ENCODE measurements at places on chromosomes 5 and 9.

- DNase-seq = no peak
These were observed 11.5 kb upstream of the ADGRV1 start for GRCh38 chr5:90547072-90547536.

DNA sequence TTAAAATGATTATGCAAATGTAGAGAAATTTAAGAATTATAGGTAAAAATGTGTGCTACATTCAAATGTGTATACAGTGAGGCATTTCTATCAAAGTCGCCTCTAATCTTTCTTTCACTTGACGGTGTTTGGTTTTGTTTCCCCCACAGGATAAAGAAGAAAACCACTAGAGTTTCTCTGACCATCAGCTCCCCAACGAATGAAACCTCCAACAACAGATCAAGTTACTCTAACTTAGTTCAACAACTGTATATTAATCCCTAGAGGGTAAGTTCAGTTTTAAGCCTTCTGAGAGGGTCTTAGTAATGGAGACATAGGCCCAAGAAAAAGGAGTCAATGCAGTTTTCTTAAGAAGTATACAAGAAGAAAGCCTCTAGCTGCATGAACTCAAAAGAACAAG, 11.5 kb upstream of the MYOT start:
- no peak for DNase-seq

DNA sequence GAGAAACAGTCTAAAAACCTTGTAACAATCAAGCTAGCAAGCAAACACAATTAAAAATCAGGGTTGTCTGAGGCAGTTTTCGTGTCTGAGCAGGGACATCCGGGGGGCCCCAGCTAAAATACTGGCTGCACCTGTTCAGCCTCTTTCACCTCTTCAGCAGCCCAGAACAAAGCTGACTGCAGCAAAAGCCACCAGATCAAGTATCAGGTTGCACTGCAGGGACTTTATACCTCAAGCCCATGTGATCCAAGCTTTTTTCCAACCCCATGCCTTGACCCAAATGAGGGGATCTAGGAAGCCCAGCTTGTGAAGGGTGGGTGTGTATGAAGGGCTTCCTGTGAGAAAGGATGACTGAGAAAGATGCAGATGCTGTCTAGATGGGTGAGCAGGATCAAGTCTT, 133.4 kb downstream of the SEMA6A start:
- DNase-seq = no peak

- DNase-seq = no peak
These were observed 175.0 kb downstream of the AUH start for GRCh38 chr9:91186632-91187108.

- no peak for DNase-seq
These were observed 124.9 kb downstream of the MRPS30 start for GRCh38 chr5:44933686-44934085.

DNA sequence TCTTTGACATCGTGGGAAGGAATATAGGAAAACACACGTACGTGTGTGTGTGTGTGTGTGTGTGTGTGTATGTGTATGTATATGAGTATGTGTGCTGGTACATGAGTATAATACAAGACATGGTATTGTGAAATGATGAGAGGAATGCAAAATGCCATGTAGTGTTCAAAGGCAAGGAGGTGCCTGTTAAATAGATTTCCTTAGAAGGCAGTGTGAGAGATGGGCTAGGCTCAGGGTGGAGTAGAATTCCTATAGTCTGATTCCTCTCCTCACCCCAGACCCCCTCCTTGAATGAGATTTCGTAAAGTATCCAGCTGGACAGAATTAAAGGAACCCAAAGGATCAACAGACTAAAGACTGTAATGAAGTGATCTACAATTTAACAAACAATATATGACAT, 11.1 kb downstream of the GPR21 start:
- peak; percentile 62 for DNase-seq

- no peak for DNase-seq
These were observed 48.8 kb downstream of the POC5 start for GRCh38 chr5:75668445-75668844.

DNA sequence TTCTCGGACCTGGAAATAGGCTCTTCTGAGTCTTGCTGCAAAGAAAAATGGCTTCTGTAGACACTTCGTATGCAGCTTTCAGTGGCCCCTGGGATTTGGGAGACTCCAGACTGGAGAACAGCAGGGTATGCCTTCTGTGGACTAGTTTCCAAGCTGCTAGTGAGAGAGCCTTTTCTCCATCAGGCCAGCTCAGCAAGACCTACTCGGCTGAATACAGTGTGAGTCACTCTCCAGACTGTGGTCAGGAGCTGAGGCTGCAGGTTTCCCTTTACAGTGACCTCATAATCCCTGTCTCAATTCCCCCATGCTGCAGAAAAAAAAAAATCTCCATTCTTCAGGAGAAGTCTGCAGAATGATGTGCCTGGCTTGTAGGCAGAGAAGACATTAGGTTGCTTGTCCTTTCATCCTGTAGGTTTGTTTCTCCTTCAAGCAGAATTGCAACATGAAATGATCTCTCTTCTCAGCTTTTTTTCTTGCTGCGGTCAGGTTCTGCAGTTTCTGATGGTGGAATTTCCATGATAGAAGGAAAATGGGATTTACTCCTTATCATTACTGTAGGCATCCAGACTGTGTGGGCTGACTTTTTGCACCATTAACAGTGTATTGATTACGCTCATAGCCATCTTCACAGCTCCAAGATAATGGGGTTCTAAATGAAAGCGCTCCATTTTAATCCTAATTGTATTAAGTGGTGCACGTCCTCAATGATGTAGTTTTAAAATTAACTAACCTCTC, 78.3 kb upstream of the TNFSF8 start:
- peak; percentile 50 for DNase-seq

DNA sequence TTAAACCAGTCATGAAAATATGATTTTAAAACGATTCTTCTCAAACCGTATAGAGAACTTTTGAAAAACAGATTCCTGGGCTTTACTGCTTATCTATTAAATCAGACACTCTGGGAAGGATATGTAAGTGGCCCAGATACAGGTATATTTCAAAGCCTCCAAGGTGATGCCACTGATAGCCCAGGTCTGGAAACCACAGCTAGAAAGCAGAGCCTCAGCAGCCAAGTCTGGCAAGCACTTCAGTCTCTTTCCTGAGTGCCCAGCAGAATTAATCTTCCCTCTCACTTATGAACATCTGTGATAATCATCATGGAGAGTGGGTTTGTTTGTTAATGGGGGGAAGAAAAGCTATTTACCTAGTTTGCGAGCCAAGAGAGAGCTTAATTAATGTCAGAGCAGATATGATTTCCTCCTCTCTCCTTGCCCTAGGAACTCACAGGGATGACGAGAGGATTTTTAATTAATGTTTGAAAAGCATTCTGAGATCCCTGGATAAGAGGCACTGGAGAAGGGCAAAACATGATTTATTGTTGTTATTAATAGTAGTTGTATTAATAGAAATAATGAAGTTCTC, 368.4 kb downstream of the TLE1 start:
- no peak for DNase-seq

DNA sequence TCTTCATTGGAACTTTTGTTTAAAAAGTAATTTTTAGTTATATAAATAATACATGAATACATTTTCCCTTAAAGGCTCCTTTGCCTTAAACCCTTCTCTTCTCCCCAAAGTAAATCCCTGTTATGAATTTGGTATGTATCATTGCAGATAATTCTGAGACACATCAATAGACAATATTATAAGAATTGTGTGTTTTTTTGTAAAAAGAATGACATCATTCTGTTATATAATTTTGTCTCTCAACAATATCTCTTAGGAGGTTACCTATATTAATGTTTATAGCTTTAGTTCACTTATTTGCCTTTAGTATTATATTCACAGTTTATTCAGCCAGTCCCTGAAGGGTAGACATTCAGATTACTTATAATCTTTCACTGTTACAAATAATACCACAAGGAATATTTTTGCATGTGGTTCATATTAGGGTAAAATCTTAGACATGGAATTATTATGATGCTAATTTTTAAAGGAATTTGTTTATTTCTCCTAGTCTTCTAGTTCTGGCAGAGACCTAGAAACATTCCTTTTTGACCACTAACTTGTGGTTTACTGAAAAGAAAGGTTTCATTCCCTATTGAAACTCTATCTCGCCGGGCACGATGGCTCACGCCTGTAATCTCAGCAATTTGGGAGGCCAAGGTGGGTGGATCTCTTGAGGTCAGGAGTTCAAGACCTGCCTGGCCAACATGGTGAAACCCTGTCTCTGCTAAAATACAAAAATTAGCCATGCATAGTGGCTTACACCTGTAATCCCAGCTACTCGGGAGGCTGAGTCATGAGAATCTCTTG, 105.6 kb downstream of the KCTD16 start:
- peak; percentile 44 for DNase-seq

- no peak for DNase-seq
These were observed 160.2 kb upstream of the FTMT start for GRCh38 chr5:121691478-121691877.

DNA sequence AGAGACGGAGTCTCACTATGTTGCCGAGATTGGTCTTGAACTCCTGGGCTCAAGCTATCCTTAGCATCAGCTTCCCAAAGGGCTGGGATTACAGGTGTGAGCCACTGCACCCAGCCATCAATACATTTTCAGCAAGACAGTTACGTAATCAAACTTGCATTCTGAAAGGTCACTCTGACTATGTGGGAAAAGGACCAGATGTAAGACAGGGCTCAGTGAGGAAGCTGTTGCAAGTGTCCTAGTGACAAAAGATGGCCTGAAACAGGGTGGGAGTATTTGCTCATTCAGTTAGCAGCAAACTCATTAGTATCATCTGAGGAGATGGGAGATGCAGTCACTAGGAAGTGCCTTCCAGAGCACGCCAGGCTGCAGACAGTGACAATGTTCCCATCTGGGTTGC, 16.9 kb downstream of the MED27 start:
- DNase-seq = no peak

GRCh38 chr5:111853748-111854147, 96.8 kb upstream of the NREP start:
- no peak for DNase-seq

GRCh38 chr9:93531374-93531773, 45.0 kb upstream of the PHF2 start:
- DNase-seq = no peak

DNA sequence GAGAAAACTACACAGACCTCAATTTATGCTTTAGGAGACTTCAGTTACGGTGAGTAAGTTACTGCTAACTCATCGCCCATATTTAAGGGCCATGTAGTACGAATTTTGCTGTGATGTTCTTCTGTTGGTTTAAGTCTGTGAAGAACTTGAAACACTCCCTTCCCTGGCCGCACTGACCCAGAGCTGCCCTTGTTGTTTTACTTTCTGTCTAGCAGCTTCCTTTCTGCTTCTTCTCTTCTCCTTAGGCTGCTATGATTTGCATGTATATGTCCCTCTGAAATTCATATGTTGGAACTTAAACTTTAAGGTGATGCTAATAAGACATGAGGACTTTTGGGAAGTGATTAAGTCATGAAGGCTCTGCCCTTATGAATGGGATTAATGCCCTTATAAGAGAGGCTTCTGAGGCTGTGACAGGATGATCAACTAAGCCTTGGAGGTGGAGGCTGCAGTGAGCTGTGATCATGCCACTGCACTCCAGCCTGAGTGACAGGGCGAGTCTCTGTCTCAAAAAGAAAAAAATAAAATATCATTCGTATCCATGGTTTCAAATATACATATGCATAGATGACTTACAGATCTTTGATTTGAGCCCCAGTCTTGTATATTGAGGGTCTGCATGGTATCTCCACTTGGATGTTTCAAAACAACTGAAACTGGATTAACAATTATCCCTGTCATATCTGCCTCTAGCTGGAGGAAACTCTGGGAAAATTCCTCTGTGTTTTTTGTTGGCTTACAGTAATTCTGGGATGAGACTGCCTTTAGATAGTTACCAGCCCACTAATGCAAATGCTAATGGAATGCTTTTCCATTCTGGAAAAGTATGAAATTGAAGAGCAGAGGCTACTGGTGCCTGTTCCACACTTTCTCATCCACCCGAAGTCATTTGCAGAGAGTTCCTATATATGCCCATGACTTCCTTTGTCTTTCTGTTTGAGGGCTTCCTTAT, 263.4 kb upstream of the ACTBL2 start:
- DNase-seq = no peak

GRCh38 chr5:141617128-141617527, 1.7 kb downstream of the DIAPH1 start:
- DNase-seq = no peak

- DNase-seq = no peak
These were observed 46.2 kb downstream of the F2RL2 start for GRCh38 chr5:76576996-76577395.

GRCh38 chr5:1800472-1801221, 560 bp upstream of the NDUFS6 start:
- no peak for DNase-seq

- DNase-seq = no peak
These were observed 100.1 kb downstream of the KCNIP1 start for GRCh38 chr5:170603578-170604565.
